ENCODE measurements at places on chromosomes 16 and 17. TPM values are rescaled to one million over a fixed set of nuclear protein-coding genes. Genes with fewer than 3 reads are reported as not detected.

CLEC3A gene
- total RNA-seq, result not detected

LGALS9 gene
- total RNA-seq, result 14.3 TPM

KRT36 gene
- 0.05 TPM for total RNA-seq

NPIPB2 gene
- total RNA-seq, result 3.3 TPM

DNA sequence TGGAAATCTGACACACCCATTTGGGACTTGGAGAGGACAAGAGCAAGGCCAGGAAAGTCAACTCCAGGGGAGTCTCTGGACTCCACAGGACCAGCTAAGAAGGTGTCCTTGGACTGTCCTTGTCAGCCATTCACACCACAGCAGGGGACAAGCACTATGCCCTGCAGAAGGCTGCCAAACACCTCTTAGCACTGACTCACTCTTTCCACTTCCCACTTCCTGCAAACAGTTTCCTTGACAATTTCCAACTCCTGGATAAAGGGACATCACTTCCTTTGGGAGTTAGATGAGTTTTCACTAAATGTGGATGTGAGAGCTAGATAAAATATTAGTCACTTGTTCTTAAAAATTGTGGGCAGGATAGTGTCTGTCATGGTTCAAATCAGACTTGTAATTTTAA is 37.8 kb upstream of the BCAR1 start:
- DNase-seq, result no peak

DNA sequence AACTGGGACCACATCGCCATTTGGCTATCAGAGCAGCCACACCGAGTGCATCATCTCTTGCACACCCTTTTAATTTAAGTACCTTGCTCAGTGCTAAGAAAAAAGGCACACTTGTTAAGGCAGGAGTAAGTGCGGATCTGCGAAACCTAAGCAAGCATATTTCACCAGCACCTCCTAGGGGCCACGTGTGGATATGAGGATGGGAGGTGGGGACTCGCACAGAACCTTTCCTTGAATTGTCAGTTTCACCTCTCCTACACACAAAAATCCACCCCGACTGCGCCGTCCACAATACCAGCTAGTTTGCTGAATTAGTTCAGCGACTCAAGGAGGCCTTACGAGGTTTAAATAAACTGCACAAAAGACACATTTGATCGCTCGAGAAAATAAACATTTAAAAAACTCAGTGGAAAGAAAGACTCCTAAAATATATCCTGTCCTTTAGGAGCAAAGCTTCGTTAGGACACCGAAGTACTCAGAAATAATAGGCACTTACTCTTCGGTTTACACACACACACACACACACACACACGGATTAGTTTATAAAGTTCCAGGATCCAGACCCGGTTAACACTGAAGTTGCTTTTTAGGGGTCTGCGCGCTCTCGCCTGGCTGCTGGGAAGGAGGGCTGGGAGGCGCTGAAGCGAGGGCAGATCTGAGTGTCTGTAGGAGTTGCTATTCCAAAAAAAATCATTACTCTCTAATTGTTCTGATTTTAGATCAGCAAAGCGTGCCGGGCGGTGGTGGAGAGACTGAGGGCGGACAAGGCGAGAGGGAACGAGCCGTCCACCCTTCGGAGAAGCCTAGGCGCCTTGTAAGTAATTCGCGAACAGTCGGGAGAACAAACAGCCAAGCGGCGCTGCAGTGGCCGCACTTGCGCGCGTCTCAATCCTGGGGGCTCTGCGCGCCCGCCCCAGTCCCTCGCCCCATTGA is 1.0 kb upstream of the KCNJ2 start:
- peak; percentile 34 for DNase-seq

GRCh38 chr17:10112962-10113361 is 85.4 kb downstream of the GAS7 start:
- DNase-seq, result no peak

DNA sequence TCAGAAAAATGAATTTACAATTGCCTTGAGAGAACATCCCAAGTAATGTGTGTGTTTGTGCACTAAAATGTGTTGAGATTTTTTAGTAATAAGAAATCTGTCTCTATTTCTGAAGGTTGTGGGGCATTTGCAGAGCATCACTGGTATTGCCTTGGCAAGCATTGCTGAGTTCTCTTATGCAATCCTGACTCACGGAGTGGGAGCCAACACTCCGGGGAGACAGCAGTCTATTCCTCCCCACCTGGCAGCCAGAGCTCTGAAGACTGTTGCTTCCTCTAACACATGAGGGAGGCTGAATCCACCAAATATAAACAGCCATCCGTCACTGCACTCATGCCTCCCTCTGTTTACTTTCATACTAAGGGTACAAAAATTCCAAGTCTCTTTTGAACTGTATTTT is 10.6 kb downstream of the CNTD1 start:
- DNase-seq, result no peak

GRCh38 chr16:17606460-17606859 is 135.7 kb upstream of the XYLT1 start:
- no peak for DNase-seq

DNA sequence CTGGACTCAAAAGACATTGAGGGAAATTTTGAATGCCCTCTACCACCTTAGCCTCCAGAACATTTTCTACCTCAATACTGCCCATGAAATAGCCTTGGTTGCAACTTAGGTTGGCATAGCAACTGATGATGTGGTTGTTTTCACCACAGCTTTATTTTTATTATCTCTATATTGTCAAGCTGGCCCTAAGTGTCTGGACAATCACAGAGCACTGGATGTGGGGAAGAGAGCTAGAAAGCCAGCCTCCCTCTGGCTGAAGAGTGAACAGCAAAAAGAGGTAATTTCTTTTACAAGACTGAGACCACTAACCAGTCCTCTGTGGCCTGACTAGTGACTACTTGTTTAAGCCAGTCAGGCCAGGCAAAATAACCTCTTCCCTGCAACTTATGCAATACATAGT is 159.6 kb downstream of the HS3ST2 start:
- no peak for DNase-seq

- DNase-seq, result no peak
These were observed 6.6 kb upstream of the ARMC5 start for GRCh38 chr16:31452631-31453106.

GRCh38 chr16:88893127-88893968 is 26.9 kb upstream of the PABPN1L start:
- no peak for DNase-seq
